ENCODE measurements at places on chromosomes 3 and 15. TPM values are rescaled to one million over a fixed set of nuclear protein-coding genes. Genes with fewer than 3 reads are reported as not detected.

The FOXB1 gene
- not detected for total RNA-seq

The WNT5A gene
- 7.3 TPM for total RNA-seq

The SKOR1 gene
- total RNA-seq, result 0.16 TPM

The PIGZ gene
- 1.3 TPM for total RNA-seq

The RBMS3 gene
- 50.8 TPM for total RNA-seq

The GPR149 gene
- not detected for total RNA-seq
